GM10248 (cell line): ENCODE measurements at places on chromosomes 3 and 15.
A peak's percentile ranks its signal among the peaks of the same experiment; 100 is the strongest.

DNA sequence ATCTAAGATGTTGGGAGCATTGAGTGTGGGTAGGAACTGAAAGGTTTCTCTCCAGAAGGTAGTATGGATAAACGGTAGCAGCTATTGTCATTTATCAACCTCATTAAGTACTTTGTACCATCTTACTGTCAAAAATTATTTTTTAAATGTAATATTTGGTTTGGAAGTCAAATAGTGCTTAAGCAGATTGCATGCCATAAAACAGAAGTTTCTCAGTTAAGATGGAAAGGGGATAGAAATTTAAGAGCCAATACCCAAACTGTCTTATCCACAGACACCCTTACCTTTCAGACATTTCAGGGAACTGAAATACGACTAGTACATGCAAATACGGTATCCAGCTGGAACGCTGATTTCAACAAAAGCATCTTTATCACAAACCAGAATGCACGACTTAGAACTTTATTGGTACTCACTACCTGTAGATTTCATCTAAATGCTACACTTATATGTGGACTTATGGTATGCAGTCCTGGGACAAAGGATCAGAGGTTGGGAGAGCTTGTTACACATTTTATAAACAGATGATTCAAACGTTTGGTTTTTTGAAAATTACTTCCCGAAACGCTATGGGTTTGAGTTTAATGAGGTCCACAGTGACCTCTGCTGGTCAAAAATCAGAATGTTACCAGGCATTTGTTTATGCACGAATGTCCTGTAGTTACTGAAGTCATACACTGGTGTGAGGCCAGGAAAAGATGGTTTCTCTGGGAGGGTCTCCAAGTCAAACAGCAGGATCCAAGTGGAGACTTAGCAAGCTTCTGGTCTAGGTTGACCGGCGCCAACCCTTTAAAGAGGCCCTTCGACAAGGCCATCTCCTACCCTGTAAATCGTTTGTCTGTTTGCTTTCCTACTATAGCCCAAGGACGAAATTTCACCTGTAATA is 45.7 kb upstream of the DUT start:
- peak; percentile 53 for DNase-seq

- DNase-seq: no peak
These were observed 17.3 kb upstream of the GABRB3 start for GRCh38 chr15:26790118-26790517.

GRCh38 chr15:79122991-79123390 is 32.4 kb upstream of the RASGRF1 start:
- DNase-seq: no peak

DNA sequence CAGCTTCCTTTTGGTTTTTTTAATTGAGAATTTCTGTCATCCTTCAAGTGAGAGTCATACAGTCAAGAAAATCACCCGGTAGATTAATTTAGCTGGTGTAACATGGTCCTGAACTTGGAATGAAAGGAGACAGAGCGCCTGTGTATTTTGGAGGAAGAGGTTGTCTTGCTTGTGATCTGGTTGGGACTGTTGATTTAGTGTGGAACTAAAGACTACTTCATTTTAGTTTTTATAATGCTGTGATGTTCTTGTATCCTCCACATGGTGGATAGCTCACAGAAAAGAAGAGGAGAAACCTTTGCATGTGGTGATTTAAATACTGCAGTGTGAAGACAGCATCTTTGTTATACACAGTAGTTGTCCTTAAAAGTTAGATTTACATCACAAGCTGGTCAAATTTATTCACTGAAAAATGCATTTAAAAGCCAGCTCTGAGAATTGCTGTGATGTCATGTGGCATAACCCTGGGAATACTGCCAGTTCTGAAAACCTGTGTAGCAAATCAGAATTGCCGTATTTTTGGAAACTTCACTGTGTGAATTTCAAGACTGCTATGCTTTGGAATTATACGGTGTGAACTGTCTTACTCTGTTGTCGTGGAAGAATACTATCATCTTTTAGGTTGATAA is 268.5 kb downstream of the PTPRG start:
- no peak for DNase-seq

- DNase-seq: no peak
These were observed 715 bp upstream of the SCAPER start for GRCh38 chr15:76905855-76906254.

DNA sequence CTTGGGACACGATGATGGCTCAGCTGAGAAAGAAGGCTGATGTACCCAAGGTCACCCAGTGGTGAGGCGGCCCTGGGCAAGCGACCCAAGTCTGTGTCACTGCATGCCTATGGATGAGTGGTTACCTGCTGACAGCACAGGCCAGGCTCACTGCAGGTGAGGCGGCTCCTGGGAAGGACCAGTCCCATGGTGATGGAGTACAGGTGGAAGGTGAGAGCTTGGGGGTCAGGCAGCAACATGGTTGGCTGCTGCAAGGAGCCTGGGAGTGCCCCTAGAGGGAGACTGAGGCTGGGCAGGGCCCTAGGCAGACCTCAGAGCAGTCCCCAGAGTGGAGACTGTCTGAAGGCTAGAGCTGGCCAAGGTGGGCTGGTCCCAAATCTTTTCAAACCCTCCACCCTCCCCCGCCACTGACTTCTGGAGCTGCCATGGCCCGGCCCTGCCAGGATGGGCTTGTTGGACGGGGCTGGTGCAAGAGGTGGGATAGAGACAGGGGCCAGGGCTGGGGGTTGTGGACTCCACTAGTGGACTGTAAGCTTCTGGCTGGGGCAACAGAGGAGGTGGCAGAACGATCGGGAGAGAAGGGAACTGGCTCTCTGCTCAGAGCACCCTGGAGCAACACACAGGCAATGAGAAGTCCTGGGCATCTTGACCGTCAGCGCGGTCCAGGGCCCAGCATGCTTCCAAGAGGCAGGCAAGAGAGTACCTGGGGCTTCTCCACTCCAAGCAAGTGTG is 72.5 kb upstream of the SLC6A11 start:
- no peak for DNase-seq

GRCh38 chr15:29652595-29652994 is 169.7 kb downstream of the TJP1 start:
- no peak for DNase-seq

GRCh38 chr3:160098261-160098908 is 109.8 kb downstream of the IL12A start:
- DNase-seq: peak; percentile 15

DNA sequence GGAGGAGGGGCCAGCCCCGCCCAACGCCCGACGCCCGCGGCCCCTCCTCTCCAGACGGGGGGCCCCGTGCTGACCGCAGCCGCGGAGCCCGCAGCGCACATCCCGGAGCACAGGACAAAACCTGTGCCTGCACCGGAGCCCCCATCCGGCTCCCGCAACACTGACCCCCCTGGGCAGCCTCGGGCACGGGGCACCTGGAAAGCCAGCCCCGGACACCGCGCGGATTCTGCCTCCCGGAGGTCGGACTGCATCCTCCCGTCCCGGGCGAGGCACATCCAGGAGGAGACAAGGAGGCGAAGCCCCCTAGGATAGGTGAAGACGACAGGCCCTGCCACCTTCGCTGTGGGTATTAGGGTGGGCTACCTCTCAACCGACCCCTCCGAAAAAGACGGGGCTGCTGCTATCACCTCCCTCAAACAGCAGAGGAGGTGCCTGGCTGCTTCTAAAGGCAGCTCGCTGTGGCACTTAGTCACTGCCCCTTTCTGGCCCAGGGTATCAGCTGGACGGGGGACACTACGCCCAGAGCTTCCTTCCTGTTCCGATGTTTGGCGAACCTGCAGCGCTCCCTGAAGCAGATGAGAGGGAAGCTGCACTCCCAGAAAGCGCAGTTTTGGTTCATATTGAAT is 10.6 kb downstream of the XXYLT1 start:
- DNase-seq: no peak

- no peak for DNase-seq
These were observed 27.2 kb upstream of the WDR5B start for GRCh38 chr3:122443090-122443489.

DNA sequence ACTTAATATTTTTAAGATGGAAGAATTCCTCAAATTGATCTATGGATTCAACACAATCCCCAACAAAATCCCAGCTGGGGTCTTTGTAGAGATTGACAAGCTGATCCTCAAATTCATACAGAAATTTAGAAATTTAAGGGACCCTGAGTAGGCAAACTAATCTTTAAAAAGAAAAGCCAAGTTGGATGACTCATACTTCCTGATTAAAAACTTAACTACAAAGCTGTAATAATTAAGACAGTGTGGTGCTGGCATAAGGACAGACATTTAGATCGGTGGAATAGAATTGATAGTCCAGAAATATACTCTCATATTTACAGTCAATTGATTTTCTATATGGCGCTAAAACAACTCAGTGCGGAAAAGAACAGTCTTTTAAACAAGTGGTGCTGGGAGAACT is 11.6 kb downstream of the FAM162A start:
- no peak for DNase-seq

GRCh38 chr3:194251007-194251406 is 100.1 kb downstream of the CPN2 start:
- DNase-seq: no peak

GRCh38 chr3:19559724-19560442 is 374.1 kb downstream of the EFHB start:
- peak; percentile 10 for DNase-seq

DNA sequence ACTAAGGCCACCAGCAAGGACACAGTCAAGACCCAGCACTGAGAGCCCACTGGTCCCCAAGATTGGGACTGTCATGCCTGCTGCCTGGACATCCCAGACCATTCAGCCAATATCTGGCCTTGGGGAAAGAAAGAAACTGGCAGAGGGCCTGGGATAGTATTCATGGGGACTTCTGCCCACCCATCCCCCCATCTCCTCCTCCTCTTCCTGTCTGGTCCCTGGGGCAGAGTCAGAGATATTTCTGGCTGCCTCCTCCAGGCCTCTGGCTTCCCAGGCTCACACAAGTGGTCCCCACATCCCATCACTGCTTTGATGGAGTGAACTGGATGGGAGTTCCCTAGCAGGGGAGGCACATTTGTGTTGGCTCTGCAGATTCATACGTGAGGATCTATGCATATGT is 4.2 kb upstream of the RASL12 start:
- no peak for DNase-seq

- no peak for DNase-seq
These were observed 808.7 kb upstream of the NECTIN3 start for GRCh38 chr3:110262896-110263295.

GRCh38 chr3:130117933-130118332 is 36.3 kb downstream of the ALG1L2 start:
- no peak for DNase-seq

GRCh38 chr3:6697722-6698121 is 163.2 kb upstream of the GRM7 start:
- DNase-seq: no peak
